Activated T-helper 17 cell treated with anti-CD3 and anti-CD28 coated beads, Interleukin-2, amount 50 U/mL, for 72 hours (primary cell): ENCODE measurements at places on chromosomes 12 and 14. TPM values are rescaled to one million over a fixed set of nuclear protein-coding genes. Genes with fewer than 3 reads are reported as not detected.
A peak's percentile ranks its signal among the peaks of the same experiment; 100 is the strongest.

- no peak for ATAC-seq
These were observed 28.4 kb downstream of the SLC7A8 start for GRCh38 chr14:23154964-23155587.

GRCh38 chr14:45222485-45223262, 30.3 kb downstream of the MIS18BP1 start:
- ATAC-seq, result no peak

SIX1 gene
- not detected for total RNA-seq

GRCh38 chr14:74978416-74978947, 23.1 kb upstream of the PGF start:
- ATAC-seq, result no peak

- no peak for ATAC-seq
These were observed 7.4 kb downstream of the DEGS2 start for GRCh38 chr14:100152091-100152490.

DNA sequence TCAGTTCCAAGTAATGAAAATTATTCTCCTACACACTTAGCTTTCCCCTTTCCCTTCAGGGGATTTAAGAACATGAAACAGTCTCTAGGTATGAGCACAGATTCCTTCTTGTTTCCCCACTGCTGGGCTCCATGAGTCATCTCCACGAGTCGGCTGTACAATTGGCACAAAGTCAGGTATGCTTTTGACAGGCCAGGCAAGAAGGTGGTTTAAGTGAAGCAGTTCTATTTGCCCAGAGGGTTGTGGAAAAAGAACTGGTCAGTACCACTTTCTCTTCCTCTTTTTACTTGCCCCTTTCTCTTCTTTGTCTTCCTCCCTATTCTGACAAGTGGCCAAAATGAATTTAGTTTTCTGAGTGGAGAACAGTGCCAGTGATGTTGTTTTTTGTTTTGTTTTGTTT, 16.3 kb downstream of the DYNC1H1 start:
- peak; percentile 78 for ATAC-seq

GRCh38 chr14:92846162-92846897, 52.2 kb downstream of the GOLGA5 start:
- peak; percentile 90 for ATAC-seq

NR2C1 gene
- total RNA-seq, result 28.5 TPM

GRCh38 chr12:57846285-57846576, 298 bp downstream of the CTDSP2 start:
- peak; percentile 11 for ATAC-seq

GRCh38 chr14:68359837-68360552, 432.9 kb downstream of the ZFP36L1 start:
- peak; percentile 62 for ATAC-seq

GRCh38 chr14:89564989-89565388, 148.0 kb upstream of the FOXN3 start:
- no peak for ATAC-seq

GRCh38 chr12:122563361-122563760, 36.3 kb downstream of the KNTC1 start:
- no peak for ATAC-seq
